Fibroblast of skin of left biceps (primary cell): ENCODE measurements at places on chromosomes 5 and 9.

DNA sequence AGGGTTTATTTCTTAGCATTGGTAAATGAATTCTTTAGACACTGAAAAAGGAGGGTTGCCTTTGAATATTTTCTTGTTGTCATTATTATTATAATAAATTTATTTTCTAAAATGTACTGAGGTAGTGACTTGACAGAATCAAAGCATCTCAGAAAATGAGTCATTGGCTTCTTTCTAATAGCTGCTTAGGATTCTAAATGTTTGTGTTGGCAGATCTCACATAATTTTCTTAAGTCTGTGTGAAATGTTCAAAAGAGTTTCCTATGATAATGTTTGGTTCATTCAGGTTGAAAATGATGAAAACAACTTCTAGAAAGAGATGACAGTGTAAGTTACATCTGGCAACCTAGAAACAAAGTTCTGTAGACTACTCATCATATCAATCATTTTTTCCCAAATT is 69.7 kb downstream of the SH3GL2 start:
- DNase-seq, result no peak

DNA sequence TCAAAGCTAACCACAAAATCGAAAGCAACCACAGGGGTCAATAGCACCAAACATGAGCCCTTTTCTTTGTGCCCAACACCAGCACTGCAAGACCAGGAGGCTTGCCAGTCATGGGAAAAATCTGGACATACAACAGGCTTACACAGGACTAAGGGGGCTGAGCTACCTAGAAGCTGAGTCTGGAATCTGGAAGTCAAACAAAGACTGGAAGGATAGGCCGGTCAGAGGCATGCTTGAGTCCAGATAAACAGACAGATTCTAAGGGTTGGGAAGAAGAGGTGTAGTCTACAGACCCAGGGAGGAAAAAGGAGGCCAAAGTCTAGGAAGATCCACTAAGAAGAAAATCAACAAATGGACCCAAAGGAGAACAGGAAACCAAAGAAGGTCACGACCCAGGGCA is 73.3 kb downstream of the MYO10 start:
- DNase-seq, result no peak

GRCh38 chr5:6309949-6310348 is 68.4 kb downstream of the MED10 start:
- no peak for DNase-seq

DNA sequence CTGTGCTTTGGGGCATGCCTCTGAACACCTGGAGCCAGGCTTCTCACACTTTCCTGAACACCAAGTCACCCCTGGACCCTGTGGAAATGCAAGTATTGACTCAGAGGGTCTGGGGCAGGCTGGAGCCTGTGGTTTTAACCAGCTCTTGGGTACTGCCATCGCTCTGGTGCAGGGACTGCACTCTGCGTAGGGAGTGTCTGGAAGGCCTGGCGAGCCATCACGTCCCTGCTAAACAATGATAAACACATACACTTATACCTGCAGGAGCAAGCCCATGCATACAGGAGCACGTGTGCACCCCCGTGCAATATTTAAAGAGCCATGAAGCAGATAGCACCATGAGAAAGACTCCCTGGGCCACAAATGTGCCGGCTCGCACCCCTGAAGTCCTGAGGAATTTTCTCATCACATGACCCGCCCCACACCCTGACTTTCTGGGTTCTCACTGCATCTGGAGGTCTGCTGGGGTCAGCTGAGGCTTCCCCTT is 267.7 kb downstream of the GADD45G start:
- no peak for DNase-seq

- DNase-seq, result no peak
These were observed 772 bp downstream of the DCAF10 start for GRCh38 chr9:37801287-37801850.

DNA sequence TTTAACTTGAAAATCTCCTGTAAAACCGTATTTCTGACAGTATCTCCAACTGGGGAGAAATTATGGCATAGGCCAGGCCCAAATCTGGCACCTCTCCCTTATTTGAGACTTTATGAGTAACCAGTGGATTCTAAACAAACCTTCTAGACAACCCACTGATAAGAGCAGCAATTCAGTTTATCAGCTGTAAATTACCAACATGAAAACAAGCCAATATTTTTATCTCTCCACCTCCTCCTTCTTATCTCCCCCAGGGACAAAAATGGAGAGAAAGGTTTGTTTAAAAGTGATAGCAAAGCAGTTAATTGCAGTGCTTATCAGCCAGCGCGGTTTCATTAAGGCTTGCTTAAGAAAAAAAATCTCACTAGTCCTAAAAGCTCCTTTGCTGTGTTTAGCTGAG is 53.8 kb downstream of the KCNV2 start:
- DNase-seq, result no peak

DNA sequence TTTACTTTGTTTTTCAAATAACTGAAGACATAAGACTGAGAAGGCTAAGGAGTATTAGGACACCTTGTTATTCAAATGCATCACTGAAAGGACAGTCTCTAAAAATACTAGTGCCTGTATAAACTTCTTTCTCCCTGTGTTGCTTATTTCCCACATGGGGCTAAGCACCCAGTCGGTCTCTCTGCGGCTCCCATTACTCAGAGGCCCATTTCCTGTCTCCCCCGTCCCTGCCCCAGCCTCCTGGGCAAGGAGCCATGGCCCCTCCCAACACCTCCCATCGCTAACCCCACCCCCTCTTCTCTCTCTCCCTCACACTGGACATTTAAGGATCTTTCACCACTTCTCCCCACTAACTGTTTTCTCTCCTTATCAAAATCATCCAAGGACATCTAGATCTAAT is 81.9 kb downstream of the EBF1 start:
- no peak for DNase-seq
